ENCODE measurements at places on chromosomes 7 and 10.

- DNase-seq: no peak
These were observed 11.3 kb downstream of the CRYGN start for GRCh38 chr7:151428378-151429236.

DNA sequence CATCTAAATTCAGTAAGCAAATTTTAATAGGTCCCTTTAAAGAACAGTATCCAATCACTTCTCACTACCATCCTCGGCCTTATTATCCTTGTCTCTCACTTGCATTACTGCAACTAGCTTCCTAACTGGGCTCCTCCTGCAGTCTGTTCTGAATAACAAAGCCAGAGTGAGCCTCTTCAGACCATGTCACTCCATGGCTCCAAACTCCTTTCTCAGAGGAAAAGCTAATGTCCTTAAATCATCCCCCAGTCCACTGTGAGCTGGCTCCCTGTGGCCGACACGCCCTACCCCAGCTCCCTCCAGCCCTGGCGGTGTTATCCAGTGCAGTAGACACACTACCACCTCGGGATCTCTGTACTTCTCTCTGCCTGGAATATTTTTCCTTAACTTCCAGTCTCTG is 80.0 kb downstream of the EPC1 start:
- no peak for DNase-seq

DNA sequence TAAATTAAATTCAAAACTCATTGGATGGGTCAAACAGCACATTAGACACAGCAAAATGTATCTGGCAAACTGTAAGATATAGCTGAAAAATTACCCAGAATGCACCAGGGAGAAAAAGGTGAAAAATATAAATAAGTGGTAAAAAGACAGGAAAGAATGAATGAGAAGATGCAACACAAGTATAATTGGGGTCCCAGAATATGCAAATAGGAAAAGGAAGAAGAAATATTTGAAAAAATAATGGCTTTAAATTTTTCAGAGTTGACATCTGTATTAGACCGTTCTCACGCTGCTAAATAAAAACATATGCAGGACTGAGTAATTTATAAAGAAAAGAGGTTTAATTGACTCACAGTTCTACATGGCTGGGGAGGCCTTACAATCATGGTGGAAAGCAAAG is 167.7 kb upstream of the PLXNA4 start:
- no peak for DNase-seq

DNA sequence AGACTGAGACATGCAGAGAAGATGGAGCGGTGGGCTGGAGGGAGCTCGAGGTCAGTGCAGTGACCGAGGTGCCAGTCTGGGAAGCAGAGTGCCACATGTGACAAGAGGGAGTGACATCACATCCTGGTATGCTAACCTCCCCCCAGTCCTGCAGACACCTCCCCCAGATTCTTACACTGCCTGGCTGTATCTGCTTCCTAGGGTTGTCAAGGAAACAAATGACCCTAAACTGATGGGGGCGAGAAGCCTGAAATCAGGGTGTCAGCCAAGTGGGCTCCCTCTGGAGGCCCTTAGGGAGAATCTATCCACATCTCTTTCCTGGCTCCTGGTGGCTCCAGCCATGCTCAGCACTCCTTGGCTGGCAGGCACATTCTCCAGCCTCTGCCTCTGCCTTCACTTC is 316.1 kb upstream of the ZMIZ1 start:
- no peak for DNase-seq

- DNase-seq: no peak
These were observed 271.0 kb downstream of the MAD1L1 start for GRCh38 chr7:1961701-1962276.

DNA sequence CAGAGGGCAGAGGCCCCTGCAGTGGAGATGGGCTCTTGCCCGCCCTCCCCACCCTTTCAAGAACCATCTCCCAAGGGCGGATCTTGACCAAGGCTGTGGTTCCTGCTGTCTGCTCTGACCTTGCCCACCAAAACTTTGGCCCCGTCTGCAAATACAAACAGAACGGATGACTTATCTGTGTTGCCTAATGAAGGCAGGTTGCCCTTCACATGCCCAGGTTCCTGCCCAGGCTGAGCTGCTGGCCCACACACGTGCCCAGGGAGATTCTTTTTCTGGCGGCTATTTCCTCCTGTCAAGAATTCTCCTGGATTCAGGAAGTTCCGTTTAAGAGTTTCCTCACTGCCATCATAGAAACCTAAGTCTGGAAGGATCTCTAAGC is 78.3 kb downstream of the PROSER2 start:
- DNase-seq: no peak

- no peak for DNase-seq
These were observed at the start of gene GPR26 for GRCh38 chr10:123666318-123667236. GPR26 (plus strand) TSS chr10:123666355; CDS start chr10:123666408, 53 bp downstream.

DNA sequence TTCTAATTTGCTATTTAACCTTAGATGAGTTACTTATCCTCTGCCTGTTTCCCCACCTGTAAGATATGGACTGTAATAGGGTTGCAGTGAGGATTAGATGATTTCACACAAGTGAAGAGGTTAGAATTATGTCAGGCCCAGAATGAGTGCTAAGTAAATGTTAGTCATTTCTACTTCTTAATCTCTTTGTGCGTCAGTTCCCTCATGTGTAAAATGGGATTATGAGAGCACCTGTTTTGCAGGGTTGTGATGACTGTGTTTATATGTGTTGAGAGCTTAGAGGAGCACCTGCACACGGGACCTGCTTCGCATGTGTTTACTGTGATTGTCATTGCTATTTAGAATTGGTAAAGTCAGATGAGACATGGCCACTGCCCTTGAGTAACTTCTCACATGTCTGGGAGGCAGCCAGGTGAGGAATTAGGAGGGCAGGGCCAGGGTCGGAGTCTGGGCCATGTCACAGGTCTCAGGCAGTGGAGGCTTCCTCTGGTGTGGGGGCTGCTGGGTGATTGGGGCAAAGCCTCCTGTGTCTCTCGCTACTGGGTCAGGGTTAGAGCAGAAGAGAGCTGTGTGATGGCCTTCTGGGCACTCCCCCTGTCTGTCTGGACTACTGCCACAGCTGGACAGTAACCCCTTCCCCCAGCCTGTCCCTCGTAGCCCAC is 106.7 kb downstream of the WDFY4 start:
- no peak for DNase-seq

DNA sequence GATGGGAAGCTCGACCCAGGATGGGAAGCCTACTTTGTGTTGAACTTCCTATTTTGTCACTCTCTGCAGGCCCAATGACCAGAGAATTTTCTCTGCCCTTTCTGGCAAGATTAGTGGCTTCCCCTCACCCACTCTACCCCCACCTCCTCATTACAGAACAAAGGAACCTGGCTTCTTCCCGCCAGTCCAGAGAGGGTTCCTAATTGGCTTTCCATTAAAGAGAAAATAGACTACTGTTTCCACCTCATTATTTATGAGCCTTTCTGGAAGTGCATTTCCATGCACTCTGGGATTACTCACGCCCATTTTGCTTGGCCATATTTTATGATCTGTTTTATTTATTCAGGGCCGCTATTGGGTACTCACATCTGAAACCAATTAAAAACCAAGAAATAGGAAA is 94.9 kb upstream of the TCF7L2 start:
- no peak for DNase-seq

DNA sequence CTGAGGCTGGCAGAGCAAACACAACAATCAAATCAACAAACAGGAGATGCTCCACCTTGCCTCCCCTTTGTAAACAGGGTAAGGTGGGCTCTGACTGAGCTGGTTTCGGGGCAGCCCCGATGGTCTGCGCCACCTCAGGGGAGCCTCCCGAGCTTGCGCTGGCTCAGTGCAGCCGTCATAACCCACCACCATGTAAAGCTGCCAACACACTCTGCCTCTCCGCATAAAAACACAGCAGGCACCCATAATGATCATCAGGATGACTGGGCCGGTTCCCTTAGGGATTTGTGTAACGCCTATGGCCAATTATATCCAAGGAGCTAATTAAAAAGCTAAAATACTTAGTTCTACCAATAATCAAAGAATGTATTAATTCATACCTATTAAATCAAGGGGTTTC is 124.5 kb downstream of the PRPF18 start:
- DNase-seq: no peak

DNA sequence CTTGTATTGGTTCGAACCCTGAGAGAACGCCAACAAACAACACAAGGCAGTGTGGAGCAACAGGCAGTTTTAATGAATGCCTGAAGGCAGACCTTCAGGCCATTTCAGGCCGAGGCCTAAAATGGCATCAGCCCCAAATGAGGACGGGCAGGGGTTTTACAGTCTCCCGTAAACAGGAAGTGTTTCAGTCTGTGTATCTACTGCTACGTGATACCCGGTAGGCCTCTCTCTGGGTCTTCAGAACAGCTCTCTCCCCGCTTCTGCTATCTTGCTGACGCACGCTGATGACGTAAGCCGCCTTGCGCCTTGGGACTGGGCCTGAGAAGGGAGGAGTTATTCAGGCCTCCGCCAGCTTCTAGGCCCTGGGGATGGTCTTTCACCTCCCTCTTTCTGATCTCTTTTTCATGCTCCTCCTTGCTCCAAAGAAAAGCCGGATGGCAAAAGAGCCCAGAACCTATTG is 67.7 kb downstream of the ST8SIA6 start:
- DNase-seq: no peak

Measured in urinary bladder (tissue), 4 donors.